ENCODE measurements at places on chromosomes 5 and 9.

DNA sequence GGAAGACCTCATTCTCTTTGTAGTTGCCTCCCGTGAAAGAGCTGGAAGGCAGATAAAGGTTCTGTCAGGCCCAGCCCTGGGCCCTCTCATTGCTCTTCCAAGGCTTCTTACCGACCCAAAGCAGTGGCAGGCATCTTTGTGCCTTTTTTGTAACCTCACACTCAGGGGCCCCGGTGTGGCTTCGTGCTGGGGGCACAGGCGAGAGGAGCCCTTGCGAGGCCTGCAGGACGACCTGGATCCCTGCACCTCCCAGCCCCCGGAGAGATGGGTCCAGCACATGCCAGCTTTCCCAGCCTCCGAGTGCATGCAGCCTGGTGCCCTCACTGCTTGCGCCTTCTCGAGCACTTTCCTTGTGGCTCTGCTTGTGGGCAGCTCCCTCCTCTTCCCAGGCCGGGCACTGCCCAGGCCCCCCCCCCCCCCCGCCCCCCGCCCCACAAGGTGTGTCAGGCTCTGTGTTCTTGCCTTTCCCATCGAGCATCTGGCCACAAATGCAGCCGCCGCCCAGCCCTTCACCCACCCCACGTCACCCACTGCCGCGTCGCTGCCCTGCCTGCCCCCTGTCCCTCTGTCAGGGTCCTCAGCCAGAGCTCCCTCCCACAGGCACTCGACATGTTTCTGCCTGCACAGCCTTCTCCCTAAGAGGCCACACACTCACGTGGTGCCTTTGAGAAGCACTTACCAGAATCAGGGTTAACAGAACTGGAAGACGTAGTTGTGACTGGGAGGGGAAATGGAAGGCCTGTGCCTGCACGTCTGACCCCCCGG lies 63.7 kb upstream of the CACNA1B start:
- no peak for DNase-seq

GRCh38 chr9:3012842-3013241 lies 168.9 kb upstream of the PUM3 start:
- no peak for DNase-seq

DNA sequence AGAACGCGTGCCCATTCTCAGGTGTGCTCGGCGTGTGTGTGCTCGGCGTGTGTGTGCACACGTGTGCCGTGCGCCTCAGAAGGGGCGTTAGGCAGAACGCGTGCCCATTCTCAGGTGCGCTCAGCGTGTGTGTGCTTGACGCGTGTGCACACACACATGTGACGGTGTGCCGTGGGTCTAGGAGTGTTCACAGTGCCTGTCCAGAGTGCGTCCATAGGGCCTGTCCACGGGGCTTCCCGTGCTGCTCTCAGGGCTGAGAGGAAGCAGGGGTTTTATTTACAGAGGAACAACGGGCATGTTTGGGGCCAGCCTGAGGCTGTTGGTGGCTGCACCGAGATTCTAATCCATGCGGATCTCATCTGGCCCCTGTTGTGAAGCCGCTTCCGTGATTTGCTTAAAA lies 14.2 kb upstream of the AHRR start:
- DNase-seq, result no peak

- no peak for DNase-seq
Measured at GRCh38 chr9:81460693-81461092, 228.7 kb downstream of the TLE1 start.

- DNase-seq, result no peak
Measured at GRCh38 chr5:59685191-59685530, 208.4 kb downstream of the PDE4D start.

GRCh38 chr5:58912116-58912515 lies 329.2 kb downstream of the RAB3C start:
- DNase-seq, result no peak

DNA sequence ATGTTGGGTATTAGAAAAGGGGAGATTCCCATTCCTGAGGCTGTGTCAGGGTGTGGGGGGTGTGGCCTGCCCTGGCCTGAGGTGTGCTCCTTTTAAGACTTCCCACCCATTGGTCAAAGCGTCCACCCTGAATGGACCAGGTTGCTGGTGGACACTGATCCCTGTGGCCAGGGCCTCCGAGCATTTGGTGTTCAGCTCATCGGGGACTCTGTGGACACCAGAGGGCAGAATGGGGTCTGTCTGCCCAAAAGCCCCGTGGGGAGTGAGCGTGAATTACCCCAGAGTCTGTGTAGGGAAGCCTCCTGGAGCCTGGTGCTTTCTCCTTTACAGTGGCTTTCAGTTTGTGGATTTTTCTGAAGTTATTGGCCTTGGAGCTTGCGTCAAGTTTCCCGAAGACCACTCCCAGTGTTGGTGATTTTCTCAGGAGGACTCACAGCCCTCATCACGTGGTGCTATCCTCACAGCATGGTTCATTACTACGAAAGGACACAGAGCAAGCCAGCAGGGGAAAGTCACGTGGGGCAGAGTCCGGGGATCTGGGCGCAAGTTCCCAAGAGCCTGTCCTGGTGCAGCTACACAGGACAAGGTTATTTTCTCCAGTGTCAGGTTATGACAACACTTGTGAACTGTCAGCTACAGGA lies 55.5 kb downstream of the TENT4A start:
- DNase-seq, result no peak

- no peak for DNase-seq
Measured at GRCh38 chr9:28439688-28440087, 866.4 kb upstream of the C9orf72 start.

- DNase-seq, result no peak
Measured at GRCh38 chr9:108271236-108271635, 584.5 kb downstream of the ACTL7B start.

- DNase-seq, result no peak
Measured at GRCh38 chr5:101677961-101678360, 618.1 kb downstream of the SLCO4C1 start.

- DNase-seq, result no peak
Measured at GRCh38 chr9:91378695-91379127, 17.0 kb upstream of the AUH start.

DNA sequence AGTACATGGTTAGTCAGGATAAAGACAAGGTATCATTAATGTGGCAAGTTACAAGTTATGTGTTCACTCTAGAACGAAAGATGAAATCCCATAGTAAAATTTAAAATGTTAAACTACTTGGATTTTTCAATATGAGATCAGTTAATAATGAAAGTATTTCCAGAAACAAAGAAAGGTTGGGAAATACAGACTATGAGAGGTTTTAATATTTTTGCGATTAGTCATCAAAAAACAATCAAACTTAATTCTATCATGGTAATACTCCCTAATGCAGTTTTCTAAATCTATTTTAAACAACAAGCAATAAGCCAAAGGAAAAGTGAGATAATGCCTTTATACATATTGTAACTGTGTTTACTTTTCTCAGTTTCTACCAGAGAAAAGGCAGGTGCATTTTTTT lies 10.6 kb downstream of the CDH12 start:
- no peak for DNase-seq

GRCh38 chr5:168939887-168940544 lies 360.8 kb upstream of the PANK3 start:
- no peak for DNase-seq

DNA sequence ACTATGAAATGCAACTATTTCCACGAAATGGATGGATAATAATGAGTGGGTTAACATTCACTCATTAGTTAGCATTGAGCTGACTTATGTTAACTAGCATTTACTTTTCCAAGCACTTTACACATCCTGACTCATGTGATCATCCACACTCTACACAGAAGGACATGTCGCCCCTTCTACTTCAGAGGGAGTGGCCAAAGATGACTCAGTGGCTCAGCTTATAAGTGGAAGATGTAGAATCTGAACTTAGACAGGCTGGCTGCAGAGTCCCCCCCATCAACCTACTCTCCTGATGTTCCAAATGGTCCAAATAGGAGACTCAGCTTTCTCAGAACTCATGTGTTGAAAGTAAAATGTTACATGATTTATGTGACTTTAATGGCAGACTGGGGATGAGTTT lies 146.0 kb downstream of the ADCY2 start:
- DNase-seq, result no peak

- no peak for DNase-seq
Measured at GRCh38 chr9:31045810-31046209, 1338.6 kb upstream of the ACO1 start.

- DNase-seq, result no peak
Measured at GRCh38 chr5:14463629-14464028, 118.0 kb upstream of the OTULINL start.

GRCh38 chr5:1376981-1377380 lies 32.1 kb upstream of the CLPTM1L start:
- DNase-seq, result no peak

DNA sequence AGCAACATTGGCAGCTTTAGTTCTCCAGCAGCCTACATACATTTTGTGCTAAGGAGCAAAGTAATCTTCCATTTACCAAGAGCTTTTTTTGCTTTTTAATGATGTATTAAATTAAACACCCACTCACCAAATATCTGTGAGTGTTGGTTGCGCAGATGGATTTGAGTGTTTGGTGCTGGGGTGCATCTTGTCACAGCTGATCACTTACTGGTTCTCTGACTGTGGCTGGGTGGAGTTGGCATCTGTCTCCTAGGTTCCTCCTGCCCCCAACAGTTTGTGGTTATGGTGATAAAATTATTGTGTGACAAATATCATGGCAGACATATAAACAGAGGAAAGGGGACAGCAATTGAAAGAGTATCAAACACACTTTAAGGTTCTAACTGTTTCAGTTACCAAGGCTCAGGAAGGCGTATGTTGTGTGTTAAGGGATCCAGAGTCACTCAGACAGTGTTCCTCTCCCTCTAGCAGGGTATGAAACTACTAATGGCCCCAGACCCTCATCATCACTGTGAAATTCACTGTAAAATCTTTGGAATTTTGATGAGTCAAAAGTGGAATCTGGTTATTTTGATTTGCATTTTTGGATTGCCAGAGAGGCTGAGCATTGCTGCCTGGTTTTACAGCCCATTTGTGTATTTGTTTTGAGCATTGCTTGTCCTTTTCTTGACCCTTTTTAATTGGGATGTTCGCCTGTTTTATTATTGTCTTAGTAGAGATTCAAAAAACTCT lies 81.7 kb downstream of the PDE8B start:
- no peak for DNase-seq

DNA sequence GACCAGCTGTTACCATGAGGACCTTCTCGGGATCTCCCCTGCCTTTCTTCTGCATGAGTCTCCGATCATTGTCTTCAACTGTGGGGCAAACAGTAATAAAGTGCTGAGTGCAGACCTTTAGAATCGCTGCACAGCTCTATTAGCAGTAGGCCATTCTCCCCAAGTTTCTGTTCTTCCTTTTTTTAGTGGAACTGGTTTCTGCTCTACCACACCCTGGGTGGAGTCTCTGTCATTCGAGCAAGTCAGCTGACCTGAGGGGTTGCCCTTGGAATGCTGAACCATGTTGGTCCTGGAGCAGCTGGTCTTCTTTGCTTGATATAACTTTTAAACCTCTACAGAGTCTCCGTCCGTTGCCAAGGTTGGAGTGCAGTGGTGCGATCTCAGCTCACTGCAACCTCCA lies 33.4 kb upstream of the GNPDA1 start:
- no peak for DNase-seq

- no peak for DNase-seq
Measured at GRCh38 chr5:67290655-67291054, 94.1 kb upstream of the CD180 start.

- no peak for DNase-seq
Measured at GRCh38 chr5:82163452-82164175, 114.5 kb downstream of the RPS23 start.

GRCh38 chr9:10134266-10134665 lies 478.5 kb downstream of the PTPRD start:
- no peak for DNase-seq

GRCh38 chr5:80958616-80959015 lies 1.5 kb upstream of the RASGRF2 start:
- no peak for DNase-seq

- DNase-seq, result no peak
Measured at GRCh38 chr9:101148344-101148743, 119.8 kb downstream of the PLPPR1 start.

GRCh38 chr5:178808886-178809285 lies 50.9 kb upstream of the ZNF354B start:
- no peak for DNase-seq

DNA sequence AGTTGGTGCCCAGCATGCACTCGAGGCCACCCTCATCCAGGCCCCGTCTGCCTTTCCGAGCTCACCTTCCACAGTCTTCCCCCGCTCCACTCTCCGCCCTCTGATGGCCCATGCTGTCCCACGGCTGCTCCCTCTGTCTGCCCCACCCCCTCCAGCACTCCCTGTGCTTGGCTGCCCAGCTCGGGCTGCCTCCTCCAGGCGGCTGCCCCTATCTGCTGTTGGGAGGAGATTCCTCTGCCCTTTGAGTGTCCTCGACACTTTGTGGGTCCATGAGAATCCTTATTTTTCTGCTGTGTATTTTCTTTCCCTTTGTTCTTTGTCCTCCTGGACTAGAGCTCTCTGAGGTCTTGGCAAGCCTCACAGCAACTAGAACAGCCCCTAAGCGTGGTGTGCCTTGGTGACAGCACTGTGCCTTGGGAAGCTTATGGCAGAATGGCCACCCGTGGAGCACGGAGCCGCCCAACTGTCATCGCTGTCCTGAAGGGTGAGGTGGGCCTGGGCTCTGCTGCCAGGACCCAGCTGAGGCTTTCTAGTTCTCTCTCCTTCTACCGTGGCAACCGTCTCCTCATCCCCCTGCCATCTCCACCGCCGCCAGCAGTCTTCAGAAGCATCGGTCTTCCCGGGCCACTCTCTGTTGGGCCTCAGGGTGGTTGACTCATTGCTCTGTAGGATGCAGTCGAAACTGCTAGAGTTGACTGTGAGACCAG lies 5.2 kb downstream of the NTMT1 start:
- no peak for DNase-seq

DNA sequence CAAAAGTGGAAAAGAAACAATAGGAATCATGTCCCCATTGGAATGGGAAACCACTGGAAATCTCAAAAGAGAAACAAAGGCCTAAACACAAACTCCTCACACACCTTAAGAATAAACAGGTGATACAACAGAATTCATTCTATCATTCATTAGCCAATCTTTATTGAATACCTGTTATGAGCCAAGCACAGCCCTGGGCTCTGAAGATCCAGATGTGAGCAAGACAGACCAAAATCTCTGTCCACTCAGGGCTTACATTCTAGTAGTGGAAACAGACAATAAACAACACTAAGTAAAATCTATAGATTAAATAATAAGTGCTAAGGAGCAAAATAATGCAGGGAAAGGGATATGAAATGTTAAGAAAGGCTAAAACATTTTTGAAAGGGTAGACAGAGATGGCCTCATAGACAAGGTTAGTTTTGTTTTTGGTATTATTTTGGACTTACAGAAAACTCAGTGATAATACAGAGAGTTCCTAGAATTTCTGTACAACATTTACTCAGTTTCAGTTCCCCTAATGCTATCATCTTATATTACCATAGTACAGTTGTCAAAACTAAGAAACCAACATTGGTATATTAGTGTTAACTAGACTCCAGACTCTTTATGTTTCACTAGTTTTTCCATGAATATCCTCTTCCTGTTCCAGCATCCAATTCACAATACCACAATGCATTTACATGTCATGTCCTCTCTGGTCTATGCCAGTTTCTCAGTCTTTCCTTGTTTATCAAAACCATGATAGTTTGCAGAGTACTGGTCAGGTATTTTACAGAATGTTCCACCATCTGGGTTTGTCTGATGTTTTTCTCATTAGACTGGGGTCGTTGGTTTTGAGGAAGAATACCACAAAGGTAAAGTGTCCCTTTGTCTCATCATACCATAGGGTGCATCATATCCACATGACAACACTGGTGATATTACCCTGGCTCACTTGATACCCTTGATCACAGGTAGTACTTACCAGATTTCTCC lies 103.7 kb downstream of the SIL1 start:
- no peak for DNase-seq

All from NCI-H1930 (cell line).